ENCODE measurements at places on chromosomes 4 and X. TPM values are rescaled to one million over a fixed set of nuclear protein-coding genes. Genes with fewer than 3 reads are reported as not detected.

GRCh38 chr4:106679063-106679462 lies 310.5 kb upstream of the GIMD1 start:
- DNase-seq: no peak

Gene ASB5
- polyA plus RNA-seq: 0.26 TPM

DNA sequence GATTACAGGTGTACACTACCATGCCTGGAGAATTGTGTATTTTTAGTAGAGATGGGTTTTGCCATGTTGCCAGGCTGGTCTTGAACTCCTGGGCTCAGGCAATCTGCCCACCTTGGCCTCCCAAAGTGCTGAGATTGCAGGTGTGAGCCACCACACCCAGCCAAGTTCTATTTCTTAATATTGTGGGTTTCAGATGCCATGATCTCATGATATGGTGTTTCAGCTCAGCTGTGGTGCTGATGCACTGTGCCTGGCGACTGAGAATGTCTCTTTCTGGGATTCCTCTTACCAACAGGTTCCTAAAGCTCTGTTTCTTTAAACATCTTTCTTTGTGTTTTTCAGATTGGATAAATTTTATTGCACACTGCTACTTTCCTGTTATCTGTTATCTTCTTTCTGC lies 17.3 kb upstream of the NDUFC1 start:
- DNase-seq: no peak

Gene VSIG4
- 7.6 TPM for polyA plus RNA-seq

- DNase-seq: no peak
These were observed 47.4 kb downstream of the HAUS3 start for GRCh38 chr4:2194496-2194895.

GRCh38 chrX:13283512-13283911 lies 36.3 kb downstream of the ATXN3L start:
- DNase-seq: no peak

Gene NAP1L3
- polyA plus RNA-seq: 10.7 TPM

DNA sequence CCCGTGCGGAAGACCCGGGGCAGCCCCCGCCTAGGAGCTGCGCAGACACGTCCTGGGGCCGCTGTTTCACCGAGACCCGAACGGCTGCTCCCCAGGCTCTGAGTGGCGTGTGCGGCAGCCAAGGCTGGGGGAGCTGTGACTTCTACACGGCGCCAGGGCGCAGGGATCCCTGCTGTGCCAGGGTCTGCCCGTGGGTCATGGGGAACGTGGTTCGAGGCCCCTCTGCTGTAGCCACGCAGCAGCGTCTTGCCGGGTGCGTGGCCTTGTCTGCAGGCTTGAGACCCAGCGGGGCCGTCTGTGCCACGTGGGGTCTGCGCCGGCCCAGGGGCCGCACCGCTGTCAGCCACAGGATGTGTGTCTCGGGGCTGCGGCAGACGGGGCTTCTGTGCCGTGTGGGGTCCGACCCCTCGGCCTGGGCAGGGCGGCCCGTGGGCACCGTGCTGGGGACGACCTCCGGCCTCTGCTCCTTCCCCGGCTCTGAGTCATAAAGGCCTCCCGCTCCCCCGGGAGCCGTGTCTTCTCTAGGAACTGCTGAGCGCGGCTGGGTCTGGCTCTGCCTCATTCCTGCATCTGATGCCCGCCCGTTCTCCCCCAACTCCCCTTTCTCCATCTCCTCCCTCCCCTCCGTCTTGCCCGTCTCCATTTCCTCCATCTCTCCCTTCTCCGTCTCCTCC lies 12.7 kb upstream of the GTPBP6 start:
- no peak for DNase-seq

Gene SPATA4
- 1.4 TPM for polyA plus RNA-seq

DNA sequence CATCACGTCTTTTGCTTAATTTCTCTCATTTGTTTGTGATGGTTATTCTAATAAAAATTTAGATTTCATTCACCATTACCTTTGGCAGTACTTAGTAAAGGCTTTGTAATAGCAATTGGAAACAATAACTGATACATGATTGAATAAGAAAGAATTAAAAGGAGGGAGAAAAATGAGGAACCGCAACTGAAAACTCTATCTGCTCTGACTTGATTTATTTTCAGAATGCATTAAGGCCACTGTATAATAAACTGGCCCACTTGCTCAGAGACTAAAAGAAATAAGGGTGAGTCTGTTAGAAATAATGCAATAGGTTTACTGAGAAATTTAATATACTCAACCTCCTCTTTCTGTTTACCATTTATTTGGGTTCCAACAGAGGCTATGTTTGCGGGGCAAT lies 351.5 kb downstream of the TMA16 start:
- no peak for DNase-seq

Gene ZFP92
- polyA plus RNA-seq: 0.99 TPM

- DNase-seq: no peak
These were observed 21.4 kb upstream of the RBPJ start for GRCh38 chr4:26299254-26299882.

Gene TASL
- polyA plus RNA-seq: 0.68 TPM

GRCh38 chr4:84022564-84022963 lies 476.5 kb downstream of the NKX6-1 start:
- DNase-seq: no peak

DNA sequence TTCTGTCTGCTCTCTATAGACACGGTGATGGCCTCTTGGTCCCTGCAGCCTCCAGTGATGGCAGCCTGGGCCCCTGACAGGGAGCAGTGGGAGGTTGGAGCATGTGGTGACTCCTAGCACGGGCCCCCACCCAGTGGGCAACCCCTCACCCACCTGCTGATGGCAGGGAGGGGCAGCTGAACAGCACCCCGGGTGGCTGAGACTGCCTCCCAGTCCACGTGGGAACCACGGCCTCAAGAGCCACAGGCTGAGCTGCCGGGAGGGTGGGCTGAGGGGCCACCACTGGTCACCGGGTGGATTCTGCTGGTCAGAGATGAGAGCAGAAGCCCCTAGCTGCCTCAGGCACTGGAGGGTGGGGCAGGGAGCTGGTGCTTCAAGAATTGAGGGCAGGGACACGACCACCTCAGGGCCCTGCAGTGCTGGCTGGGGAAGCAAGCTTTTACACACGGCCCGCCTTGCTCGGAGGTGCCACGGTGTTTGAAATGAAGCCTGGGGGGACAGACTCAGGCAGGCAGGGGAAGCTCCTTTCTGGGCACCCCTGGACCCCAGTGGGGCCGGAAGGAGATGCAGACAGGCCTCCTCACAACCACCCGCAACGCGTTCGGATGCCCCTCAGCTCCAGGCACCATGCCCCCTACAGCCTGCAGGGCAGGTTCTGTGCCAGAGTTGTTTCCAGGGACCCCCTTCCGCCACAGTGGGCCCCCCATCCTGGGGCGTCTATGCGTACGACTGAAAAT lies 6.3 kb upstream of the HAUS3 start:
- DNase-seq: no peak

- no peak for DNase-seq
These were observed 29.7 kb downstream of the PPP1R2C start for GRCh38 chrX:42748067-42748850.

Gene GSX2
- not detected for polyA plus RNA-seq

GRCh38 chr4:14865804-14866203 lies 136.5 kb upstream of the CPEB2 start:
- DNase-seq: no peak

GRCh38 chr4:173091362-173091761 lies 77.2 kb upstream of the GALNT7 start:
- peak; percentile 8 for DNase-seq

Gene APLN
- polyA plus RNA-seq: 5.5 TPM

- no peak for DNase-seq
These were observed 2.6 kb upstream of the TRPC5 start for GRCh38 chrX:112085149-112085548.

DNA sequence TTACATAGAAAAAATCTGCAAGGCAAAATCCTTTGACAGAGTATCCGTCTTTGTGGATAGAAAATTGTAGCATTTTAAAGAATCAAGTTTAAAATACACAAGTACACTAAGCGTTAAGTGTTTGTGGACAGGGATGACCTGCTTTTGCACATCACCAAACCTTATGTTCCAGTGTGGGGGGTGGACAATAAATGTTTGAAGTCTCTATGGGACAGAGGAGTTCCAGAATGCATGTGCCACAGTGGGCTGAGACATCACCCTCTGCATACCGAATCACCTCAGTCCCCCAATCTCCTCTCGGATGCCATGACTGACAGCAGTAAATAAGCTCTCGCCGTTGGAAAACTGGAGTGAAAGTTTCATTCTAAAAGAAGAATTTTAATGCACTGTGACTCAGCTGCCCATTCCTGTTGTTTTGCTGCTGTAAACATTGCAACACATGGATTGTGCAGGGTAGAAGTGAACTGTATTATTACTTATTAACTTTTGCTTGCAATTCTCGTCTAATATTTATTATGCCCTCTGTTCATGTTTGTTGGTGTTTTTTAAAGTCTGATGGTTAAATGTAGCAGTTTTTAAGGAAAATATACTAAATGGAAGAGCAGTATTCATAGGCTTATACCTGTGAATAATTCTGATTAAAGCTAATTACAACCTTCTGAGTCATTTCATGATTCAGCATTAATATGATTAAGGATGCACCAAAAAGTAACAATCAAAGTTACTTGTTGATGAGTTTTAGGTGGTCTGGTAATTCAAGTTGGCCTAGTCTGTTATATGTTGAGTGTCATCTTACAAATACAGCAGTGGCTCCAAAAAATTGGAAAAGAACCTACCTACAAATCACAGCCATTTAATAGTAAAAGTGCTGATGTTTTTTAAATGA lies 24.0 kb downstream of the CDKN2AIP start:
- DNase-seq: no peak

DNA sequence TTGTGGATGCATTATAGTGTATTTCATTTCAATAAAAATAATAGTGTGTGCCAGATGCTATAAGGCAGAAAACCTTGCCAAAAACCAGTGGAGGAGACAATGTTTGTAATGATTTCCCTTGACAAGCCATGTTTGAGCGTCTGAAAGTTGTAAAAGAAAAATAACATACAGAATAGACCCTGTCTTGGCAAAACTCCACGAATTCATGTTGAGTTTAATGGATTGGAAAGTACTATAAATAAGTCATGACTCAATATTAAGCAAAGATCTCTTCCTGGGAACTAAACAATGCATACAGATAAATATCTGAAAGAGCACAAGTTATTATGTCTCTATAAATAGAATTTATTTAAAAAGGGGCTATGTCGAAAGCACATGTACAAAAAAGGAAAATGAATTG lies 543.5 kb downstream of the GABRG1 start:
- peak; percentile 5 for DNase-seq

DNA sequence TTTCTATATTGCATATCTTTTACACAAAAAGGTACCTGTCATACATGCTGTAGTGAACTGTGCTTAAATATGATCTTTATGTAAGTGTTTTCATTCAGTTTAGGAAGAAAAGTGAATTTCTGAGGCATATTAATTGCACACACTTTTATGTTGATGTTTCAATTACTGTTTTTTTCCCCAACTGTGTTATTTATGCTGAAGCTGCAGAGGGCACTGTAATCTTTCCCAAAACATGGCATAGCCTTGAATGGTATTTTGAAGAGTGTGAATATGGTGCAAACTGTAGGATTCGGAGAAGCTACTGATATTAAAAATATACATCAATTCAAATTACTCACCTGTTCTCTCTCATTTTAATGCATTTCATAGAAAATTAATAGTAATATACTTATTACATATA lies 6.0 kb upstream of the CENPE start:
- DNase-seq: no peak

DNA sequence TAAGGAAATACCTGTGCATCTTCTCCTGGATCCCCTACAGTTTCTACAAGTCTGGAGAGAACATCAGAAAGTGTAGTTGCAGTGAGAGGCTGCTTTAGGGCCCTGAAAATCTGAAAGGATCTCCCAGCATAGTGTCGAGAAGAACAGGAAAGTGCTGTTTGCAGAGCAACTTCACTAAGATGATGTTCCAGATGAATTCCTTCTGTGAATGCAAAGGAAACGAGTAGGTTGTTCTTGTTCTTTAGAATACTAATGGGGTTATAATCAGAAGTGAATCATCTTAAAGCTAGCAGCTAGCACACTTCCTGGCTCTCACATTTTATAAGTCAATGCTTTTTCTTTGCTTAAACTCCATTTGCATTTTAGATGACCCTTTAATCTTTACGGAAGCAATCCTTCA lies 53.7 kb downstream of the ZAR1 start:
- DNase-seq: no peak

DNA sequence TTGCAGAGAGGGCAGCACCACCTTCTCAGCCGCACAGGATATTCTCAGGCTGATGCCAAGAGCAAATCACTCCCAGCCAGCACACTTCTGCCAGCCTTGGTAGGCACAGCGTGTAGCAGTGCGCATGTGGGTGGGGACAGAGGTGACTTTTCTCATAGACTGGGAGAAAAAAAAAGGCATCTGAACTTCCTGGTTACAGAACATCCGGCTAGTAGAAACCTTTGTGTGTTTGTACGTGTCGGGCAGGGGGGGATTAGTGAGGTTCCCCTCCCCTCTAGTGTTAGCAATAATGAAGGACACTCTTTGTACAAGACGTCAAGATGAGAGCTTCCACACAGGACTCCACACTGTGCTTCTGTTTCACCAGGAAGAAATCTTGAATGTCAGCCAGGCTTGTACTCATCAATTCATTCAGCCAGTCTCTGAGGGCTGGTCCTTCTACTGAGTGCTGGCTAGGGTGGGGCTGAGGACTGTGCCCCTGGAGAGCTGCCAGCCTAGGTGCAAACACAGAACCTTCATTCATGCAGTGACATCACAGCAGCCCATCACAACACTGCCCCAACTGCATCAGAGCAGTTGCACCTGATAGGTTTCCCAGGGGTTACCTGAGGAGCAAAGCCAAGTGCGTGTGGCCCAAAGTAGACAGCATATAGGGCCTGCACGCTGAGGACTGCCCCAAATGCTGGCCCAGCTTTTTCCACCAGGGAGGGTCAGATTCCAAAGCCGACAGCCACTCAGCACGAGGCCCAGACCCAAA lies 34.7 kb downstream of the SLC25A5 start:
- DNase-seq: no peak

DNA sequence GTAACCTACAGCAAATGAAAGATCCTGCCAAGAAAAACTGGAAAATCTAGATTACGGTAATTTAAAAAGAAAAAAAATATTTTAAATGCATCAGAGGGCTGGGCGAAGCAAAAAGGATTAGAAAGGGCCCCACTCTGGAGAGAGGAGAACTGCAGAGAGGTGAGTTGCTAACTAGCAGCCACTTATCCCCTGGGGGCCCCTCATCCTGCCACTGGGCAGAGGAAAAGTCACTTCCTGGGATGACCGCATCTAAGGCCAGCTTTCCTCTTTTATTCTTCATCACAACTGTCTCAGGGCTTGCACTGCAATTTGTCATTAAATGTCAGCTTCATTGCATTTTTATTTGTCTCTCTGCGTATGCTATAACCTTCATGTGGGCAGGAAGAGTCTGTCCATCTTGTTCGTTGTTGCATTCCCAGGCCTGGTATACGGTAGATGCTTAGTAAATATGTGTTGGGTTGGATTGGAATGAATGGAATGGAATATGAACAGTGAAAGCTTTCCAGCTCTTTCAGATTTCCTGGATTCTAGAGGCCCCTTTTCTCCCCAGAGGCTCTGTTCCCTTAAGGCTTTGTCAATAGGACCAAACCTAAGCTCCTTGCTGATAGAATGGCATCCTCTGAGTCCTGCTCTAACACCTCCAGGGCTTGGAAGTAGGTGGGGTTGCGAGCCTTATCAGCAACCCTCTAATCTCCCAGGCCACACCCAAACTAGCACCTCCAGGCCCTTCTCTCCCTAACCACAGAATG lies 58.9 kb downstream of the TLR10 start:
- no peak for DNase-seq

Gene DAPP1
- 0.79 TPM for polyA plus RNA-seq

GRCh38 chr4:163731071-163731470 lies 236.6 kb downstream of the TMA16 start:
- DNase-seq: no peak

Gene POU3F4
- 9.0 TPM for polyA plus RNA-seq
